ENCODE measurements at places on chromosomes 12 and 14.

- no peak for DNase-seq
Observed at GRCh38 chr12:96326628-96327227, 73.5 kb downstream of the CDK17 start.

DNA sequence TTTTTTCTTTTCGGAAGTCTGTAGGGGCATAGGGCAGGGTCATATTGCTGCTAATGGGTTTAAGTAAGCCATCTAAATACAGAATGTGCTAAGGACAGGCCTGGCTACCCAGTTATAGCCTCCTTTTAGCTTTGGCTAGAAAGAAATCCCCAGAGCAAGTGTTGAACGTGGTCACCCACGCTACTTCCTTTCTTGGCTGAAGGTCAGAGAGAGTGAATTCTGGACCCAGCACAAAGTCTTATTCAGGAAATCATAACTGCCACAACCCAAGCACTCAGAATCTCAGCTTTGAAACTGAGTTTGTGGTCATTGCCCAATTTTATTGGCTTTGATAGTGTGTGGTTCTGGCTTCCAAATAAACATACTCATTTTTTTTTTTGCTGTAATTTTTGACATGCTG, 542.1 kb upstream of the ATP2B1 start:
- peak; percentile 83 for DNase-seq

- peak; percentile 29 for DNase-seq
Observed at GRCh38 chr14:76056128-76056527, 70.6 kb downstream of the IFT43 start.

GRCh38 chr12:32418903-32419519, 19.7 kb downstream of the FGD4 start:
- no peak for DNase-seq

GRCh38 chr14:63893701-63894458, 41.1 kb downstream of the SYNE2 start:
- no peak for DNase-seq

- no peak for DNase-seq
Observed at GRCh38 chr12:47825173-47825639, 5.5 kb upstream of the HDAC7 start.

GRCh38 chr14:95111507-95112164, 45.7 kb downstream of the DICER1 start:
- no peak for DNase-seq

DNA sequence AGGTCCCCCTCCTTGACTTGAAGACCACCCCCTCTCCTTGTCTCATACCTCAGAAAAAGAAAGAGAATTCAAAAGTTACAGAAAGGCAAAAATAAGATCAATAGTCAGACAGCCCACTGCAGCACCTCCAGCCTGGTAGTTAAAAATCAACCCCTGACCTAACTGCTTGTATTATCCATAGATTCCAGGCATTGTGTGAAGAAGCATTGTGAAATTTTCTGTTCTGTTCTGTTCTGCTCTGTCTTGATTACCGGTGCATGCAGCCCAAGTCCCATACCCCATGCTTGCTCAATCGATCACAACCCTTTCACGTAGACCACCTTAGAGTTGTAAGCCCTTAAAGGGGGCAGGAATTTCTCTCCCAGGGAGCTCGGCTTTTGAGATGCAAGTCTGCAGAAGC, 5.8 kb upstream of the DHRS7 start:
- DNase-seq: no peak

GRCh38 chr12:31928246-31929026, 30.8 kb upstream of the RESF1 start:
- DNase-seq: no peak

GRCh38 chr14:61296719-61297502, 15.8 kb upstream of the TMEM30B start:
- peak; percentile 32 for DNase-seq

DNA sequence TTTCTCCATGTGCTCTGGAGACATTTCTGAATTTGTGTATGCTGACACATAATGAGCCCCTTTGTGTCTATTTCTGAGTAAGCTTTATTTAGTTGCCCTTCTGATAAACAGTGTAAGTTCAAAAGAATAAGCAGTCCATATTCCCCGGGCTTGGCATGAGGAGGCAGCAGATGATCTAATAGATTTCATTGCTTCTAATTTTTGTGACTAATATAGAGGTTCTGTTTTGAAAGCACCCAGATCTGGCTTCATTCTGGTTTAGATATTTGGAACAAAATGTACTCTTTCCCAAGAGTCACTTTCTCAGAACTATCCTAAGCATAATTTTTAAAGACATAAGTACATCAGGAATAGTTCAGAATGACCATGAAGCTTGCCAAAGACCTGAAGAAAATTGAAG, 290.9 kb downstream of the BTG1 start:
- no peak for DNase-seq

GRCh38 chr14:75399843-75400775, 27.7 kb upstream of the JDP2 start:
- peak; percentile 83 for DNase-seq

- DNase-seq: no peak
Observed at GRCh38 chr12:93748672-93749383, 71.7 kb downstream of the CRADD start.

GRCh38 chr14:95267306-95267705, 52.4 kb downstream of the CLMN start:
- DNase-seq: no peak

- no peak for DNase-seq
Observed at GRCh38 chr12:6192604-6193380, 7.4 kb upstream of the CD9 start.

DNA sequence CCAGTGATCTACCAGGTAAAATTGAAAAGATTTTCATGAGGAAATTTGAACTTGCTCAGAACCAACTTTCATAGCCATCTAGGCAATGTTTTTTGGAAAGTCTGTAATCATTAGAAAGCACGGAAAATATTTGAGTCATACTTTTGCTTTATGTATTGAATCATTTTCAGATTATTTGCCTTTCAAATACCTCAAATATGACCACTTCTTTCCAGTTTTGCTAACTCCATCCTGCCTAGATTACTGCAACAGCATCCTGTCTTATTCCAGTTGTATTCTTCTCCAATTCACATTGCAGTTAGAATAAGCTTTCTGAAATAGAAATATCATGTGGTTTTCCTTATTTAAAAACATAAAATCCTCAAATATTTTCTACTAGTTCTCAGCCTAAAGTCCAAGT, 239.8 kb upstream of the FAR2 start:
- DNase-seq: no peak

DNA sequence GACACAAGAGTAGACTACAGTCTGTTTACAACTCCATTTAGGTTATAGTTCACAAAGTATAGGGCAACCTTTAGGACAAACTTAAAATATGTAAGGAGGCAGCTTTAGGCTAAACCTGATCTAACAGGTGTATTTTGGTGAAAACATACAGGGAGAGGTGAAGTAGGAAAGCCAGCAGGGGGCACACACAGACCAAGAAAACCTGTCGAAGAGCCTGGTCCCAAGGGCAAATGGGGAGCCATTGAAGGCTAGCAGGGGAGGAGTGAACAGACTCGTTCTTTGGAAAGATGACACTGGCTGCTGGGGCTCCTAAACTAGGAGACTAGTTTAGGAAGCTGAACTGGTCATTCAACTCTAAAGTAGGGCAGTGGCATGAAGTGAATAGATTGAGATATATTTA, 138.8 kb upstream of the WSCD2 start:
- DNase-seq: peak; percentile 50

- DNase-seq: no peak
Observed at GRCh38 chr14:57243320-57243719, 25.4 kb downstream of the EXOC5 start.

DNA sequence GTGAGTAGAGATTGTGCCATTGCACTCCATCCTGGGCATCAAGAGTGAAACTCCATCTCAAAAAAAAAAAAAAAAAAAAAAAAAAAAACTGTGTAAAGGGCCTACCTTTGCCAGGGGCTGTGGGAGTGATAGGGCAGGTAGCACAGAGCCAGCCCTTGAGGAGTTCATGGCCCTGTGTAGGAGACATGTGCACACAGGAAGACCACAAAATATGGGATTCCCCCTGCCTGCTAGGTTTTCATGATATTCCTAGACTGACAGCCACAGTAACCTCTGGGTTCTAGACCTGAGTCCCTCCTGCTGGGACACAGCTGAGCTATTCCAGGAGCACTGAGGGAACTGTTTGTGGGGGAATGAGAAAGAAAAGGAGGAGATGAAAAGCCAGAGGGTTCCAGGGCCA, 8.3 kb upstream of the SPTSSA start:
- DNase-seq: no peak

DNA sequence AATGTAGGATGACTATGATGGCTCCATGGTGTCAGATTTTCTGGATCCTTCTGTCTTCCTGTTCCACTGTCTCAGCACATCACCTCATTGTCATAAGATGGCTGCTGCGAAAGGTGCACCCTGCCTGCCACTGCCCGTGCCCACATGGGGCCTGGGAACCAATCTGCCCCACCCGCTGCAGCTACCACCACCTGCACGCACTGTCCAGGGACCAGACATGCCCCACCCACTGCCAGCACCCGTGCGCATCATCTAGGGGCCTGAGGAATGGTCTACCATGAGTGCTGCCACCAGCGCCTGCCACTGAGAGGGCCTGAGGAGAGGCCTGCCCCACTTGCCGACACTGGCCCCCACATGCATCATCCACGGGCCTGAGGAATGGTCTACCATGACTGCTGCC, 23.8 kb downstream of the CYP46A1 start:
- DNase-seq: no peak

- peak; percentile 67 for DNase-seq
Observed at GRCh38 chr14:104094709-104095425, 9.4 kb downstream of the ASPG start.

DNA sequence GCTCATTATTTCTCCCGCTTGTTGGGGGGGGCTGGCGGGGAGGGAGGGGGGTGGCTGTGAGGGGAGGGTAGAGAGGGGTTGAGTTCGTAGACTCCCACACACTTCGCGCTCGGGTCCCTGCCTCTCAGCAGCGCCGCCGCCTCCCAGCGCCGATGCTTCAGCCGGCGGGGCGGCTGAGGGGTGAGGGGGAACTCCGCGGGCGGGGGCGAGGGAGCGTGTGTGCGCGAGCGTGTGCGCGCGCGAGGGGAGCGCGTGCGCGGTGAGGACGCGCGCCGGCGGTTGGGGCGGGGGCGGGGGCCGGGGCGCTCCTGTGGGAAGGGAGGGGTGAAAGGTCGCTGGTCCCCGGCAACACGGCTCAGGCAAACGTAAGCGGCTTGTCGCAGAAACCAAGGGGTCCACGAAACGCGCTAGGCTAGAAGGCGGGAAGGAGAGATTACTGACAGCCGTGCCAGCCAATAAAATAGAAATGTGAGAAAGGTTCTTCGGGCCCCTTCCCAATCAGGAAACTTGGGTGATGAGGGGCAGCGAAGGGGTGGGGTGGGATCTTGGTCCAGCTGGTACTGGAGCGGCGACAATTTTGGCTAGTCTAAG, 343 bp upstream of the NOVA1 start:
- no peak for DNase-seq

- DNase-seq: peak; percentile 63
Observed at GRCh38 chr12:71755146-71755892, 656 bp downstream of the RAB21 start.

DNA sequence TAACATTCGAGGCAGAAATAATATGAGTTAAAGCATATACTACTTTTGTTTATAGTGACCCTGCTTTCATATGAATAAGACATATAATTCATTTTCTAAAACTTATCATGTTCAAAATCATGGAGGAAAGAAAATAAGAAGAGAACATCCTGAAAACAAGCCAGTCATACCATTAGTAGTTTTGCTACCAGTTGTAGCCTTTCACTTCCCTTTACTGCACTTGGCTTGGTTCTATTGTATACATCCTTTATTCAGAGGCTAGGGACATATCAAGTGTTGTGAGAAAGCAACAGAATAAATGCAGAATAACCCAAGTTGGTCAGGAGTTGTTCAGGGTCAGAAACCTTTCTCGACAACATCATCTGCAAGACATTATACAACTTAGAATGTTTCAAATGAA, 598.7 kb downstream of the SOX5 start:
- DNase-seq: no peak

DNA sequence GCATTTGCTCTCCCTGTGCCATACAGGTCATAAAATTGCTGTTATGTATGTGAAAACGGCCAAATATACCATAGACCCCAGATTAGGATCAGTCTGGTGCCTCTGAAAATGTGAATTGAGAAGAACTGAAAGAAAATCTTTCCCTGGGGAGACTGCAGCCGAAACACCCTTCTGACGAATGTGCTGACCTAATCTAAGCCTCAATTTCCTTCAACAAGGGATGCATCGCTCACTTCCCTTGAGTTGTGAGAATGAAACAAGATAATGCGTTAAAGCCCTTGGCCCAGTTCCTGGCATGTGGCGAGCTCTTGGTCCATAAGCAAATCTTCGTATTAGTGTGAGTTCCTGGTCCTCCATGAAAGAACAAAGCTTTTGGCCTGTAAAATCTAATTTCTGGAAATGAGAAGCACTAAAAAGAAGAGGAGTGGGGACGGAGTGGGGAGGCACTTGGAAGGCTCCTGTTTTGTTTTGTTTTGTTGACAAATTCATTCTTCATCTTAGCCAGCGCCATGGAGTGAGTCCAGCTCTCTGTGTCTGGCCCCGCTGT, 49.5 kb upstream of the RTRAF start:
- DNase-seq: no peak

GRCh38 chr12:12721814-12722434, 4.8 kb downstream of the CDKN1B start:
- DNase-seq: no peak

DNA sequence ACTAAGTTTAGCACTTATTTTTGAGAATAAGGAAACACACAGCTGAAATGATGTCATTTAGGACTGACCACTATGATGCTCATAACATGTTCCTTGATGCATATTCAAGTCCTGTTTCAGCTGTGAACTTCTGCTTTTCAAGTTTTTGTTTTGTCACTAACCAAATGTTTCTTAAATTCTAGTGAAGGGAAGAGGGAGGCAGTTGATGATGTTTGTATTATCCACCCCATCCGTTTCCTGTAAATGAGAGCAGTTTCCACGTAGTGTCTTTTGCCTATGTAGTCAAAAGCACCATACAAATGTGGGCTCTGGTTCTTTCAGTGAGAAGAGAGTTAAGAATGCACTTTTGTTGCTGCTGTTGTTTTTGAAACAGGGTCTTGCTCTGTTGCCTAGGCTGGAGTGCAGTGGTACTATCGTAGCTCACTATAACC, 491.8 kb downstream of the PCNX1 start:
- DNase-seq: peak; percentile 63

- DNase-seq: no peak
Observed at GRCh38 chr12:80208071-80208470, 108.7 kb downstream of the OTOGL start.

DNA sequence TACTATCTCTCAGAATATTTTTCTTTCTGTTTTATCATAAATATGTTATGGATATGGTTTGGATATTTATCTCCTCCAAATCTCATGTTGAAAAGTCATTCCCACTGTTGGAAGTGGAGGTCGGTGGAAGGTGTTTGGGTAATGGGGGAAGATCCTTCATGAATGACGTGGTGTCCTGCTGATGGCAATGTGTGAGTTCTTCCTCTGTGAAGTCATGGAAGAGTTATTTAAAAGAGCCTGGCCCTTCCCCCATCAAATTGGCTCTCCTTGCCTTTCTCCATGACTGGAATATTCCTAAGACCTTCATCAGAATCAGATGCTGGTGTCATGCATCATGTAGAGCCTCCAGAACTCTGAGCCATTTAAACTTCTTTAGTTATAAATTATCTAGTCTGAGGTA, 1291.6 kb downstream of the FSCB start:
- DNase-seq: no peak

GRCh38 chr12:115323223-115323905, 639.4 kb upstream of the TBX3 start:
- DNase-seq: no peak

GRCh38 chr14:81382517-81383225, 17.5 kb downstream of the STON2 start:
- no peak for DNase-seq

- no peak for DNase-seq
Observed at GRCh38 chr12:18343708-18344107, 82.4 kb downstream of the PIK3C2G start.

- peak; percentile 89 for DNase-seq
Observed at GRCh38 chr12:49776413-49776812, 35.1 kb downstream of the TMBIM6 start.

All from NB4 (cell line).